Cortex of kidney (tissue), 1 donor: ENCODE measurements at places on chromosomes 1 and 21.

DNA sequence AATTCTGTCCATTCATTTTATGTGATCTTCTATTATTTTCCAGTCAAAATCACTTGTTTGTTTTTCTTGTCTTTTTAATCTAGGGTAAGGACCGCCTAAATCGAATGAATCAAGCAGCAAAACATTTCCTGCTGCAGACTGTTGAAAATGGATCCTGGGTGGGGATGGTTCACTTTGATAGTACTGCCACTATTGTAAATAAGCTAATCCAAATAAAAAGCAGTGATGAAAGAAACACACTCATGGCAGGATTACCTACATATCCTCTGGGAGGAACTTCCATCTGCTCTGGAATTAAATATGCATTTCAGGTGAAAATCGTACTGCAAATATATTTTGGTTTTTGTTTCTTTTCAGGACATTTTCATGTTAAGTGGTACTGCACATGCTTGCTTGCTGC is 20.5 kb downstream of the CLCA4 start:
- DNase-seq: no peak

GRCh38 chr1:24391882-24392603 is 21.5 kb downstream of the STPG1 start:
- no peak for DNase-seq

DNA sequence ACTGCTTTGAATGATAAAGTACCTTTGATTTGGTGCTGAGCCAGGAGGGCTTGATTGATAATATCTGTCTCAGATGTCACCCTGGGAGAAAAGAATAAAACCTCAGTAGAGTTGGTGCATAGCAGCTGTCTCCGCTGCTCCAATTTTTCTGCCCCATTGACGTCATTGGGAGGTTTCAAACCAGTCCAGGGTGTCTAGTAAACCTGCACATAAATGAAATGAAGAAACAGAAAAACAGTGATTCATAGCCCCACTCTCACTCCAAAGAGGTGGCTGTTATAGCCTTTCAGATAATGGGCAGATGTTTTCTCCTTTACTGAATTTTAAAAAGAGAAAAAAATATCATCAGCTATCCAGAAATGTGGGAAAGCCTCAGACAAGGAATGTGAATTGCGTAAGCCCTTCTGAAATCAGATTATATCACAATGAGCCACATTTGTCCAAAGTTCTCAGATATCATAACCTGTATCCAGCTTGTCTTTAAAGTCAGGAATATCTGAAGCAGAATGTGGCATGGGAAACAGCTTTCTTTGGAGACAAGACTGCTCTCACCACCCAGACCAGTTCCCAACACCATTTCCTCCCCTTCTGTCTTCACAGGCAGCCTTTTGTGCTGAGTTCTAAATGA is 351.3 kb upstream of the SGIP1 start:
- no peak for DNase-seq

DNA sequence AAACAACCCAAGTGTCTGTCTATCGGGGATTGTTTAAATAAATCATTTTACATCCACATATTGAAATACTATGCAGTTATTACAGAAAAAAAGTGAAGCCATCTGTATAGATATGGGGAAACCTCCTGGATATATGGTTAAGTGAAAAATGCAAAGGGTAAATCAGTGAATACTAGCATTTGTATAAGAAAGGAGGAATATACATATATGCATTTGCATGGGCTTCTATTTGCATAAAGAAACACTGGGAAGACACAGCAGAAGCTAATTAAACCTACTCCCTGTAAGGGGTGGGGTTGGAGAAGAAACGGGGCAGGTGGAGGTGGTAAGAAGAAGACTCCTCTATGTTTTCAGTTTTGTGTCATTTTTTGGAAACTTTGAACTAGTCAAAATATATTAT is 16.6 kb upstream of the KIRREL1 start:
- DNase-seq: no peak

- DNase-seq: no peak
Measured at GRCh38 chr1:20684050-20684620, 23.0 kb upstream of the DDOST start.

- no peak for DNase-seq
Measured at GRCh38 chr1:92755541-92756461, 29.1 kb downstream of the EVI5 start.

- DNase-seq: no peak
Measured at GRCh38 chr1:8516793-8517556, 199.1 kb downstream of the SLC45A1 start.

- no peak for DNase-seq
Measured at GRCh38 chr1:9454494-9455066, 84.7 kb upstream of the SLC25A33 start.

- no peak for DNase-seq
Measured at GRCh38 chr1:11961230-11961629, 19.0 kb upstream of the MFN2 start.

DNA sequence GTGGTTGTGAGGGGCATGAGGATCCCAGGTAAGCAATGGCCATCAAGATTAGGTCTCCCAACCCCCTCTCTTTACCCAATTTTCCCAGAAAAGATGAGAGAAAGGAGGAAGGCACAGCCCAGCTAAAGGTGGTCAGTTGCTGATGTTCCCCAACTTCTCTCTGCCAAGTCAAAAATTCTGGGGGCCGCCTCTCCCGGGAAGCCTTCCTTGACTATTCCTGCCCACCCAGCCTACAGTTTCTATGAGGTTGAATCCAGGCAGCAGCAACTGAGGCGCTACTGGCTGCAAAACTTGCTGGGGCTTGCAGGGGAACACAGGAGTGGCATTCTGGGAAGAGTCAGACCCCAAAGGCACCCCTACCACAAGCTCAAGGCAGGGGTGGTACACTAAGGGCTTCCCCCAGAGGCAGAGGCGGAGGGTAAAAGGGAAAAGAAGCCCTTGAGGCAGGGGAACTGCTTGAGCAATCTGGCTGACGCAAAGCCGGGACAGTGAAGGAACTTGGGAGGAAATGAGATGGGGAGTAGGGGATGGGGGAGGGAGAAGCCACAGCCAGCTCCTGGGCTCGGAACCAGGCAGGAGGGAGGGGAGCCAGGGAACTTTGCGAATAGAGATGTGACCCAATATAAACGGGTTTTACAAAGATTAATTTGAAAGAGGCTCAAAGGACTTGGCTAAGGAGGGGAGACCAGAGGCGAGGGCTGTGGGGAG is 31.2 kb downstream of the SDC3 start:
- no peak for DNase-seq

DNA sequence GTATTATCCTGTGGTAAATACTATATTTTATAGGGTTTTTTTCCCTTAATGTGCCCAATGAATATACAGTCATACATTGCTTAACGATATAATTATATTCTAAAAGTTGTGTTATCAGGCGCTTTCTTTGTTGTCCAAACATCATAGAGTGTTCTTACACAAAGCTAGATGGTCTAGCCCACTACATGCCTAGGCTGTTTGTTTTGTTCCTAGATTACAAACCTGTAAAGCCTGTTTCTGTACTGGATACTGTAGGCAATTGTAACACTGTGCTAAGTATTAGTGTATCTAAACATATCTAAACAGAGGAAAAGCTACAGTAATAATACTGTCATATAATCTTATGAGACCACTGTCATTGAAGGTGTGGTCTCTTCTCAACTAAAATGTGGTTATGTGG is 242.6 kb upstream of the C1orf105 start:
- DNase-seq: no peak

GRCh38 chr1:192867180-192867579 is 58.3 kb downstream of the RGS2 start:
- no peak for DNase-seq
